Activated T-helper 1 cell treated with anti-CD3 and anti-CD28 coated beads, Interleukin-12 subunit alpha, Interleukin-12 subunit beta, Interleukin-2, Interleukin-4 antibody, amounts not matched to agents 30 ng/mL and 10 ng/mL and 1 ng/mL, durations not matched to agents 14 hours and 24 hours and 36 hours (primary cell): ENCODE measurements at places on chromosomes 6 and 20. TPM values are rescaled to one million over a fixed set of nuclear protein-coding genes. Genes with fewer than 3 reads are reported as not detected.

DNA sequence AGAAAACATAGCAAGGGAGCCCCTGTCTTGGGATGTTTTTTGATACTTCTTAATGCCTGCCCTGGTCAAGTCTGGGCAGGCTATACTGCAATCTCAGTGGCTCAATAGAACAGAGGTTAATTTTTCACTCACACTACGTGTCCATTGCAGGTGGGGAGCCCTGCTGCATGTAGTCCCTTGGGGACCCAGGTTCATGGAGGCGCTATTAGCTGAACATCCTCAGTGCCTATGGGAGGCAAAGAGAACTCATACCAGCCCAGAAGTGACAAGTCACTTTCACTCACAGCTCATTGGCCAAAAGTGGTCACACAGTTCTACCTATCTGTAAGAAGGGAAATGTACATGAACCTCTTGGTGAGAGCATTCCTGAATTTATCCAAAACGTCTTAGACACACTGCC, 23.2 kb downstream of the CGA start:
- H3K27ac ChIP-seq = no peak overlapping the region
- no peaks in the 10 kb centered on the region for H3K4me1 ChIP-seq
- H3K4me3 ChIP-seq = no peak overlapping the region
- no peaks in the 10 kb centered on the region for H3K36me3 ChIP-seq

DNA sequence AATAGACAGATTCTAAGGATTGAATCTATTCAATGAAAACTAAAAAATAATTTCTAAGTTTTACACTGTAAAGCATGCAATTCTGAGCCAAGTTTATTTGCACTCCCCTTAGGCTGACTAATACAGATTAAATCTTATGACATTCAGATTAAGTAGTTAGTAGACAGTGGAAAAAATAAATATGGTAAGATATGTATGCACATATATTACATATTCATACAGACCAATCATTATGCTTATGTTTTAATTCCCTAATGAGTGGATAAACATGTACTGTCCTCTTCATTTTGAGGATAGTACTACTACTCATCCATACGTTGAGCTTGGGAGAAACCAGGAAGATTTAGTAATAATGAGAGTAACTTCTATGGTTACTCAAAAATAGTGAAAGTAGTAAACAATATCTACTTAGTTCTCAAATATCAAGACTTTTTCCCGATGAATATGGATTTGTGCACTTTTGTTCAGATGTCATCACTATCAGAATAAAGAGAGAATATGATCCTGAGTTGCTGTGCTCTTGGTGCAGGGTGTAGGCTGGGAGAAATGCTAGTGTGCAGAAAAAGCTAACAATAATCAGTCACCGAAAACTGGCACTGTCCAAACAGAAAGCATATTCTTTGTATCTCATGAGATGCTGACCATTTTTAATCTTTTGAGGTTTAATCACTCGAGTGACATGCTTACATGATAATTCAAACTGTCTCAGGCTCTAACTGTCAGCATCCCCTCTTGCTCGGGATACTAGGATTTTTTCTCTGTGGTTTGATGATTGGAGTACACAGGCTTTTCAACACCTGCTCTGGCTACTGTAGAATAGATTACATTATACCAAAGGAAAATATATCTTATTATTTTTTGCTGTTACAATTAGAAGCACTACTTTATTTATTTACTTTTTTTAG, 111.6 kb downstream of the EPHA7 start:
- DNase-seq = no peak
- no peak overlapping the region for H3K27ac ChIP-seq
- H3K4me1 ChIP-seq = no peaks in the 10 kb centered on the region
- H3K27me3 ChIP-seq = no peaks in the 10 kb centered on the region
- H3K4me3 ChIP-seq = no peak overlapping the region
- no peaks in the 10 kb centered on the region for H3K36me3 ChIP-seq

- no peak for DNase-seq
- no peak overlapping the region for H3K4me3 ChIP-seq
- H3K27ac ChIP-seq = no peak overlapping the region
- peaks cover 1% of the 10 kb centered on the region for H3K27me3 ChIP-seq
- no peaks in the 10 kb centered on the region for H3K4me1 ChIP-seq
Observed at GRCh38 chr6:68094070-68094469, 541.0 kb upstream of the ADGRB3 start.

- H3K36me3 ChIP-seq = peaks cover 2% of the 10 kb centered on the region
- no peak overlapping the region for H3K4me3 ChIP-seq
- no peaks in the 10 kb centered on the region for H3K27me3 ChIP-seq
- DNase-seq = no peak
- H3K27ac ChIP-seq = no peak overlapping the region
- no peaks in the 10 kb centered on the region for H3K4me1 ChIP-seq
Observed at GRCh38 chr20:21141825-21142224, 15.9 kb downstream of the KIZ start.

DNA sequence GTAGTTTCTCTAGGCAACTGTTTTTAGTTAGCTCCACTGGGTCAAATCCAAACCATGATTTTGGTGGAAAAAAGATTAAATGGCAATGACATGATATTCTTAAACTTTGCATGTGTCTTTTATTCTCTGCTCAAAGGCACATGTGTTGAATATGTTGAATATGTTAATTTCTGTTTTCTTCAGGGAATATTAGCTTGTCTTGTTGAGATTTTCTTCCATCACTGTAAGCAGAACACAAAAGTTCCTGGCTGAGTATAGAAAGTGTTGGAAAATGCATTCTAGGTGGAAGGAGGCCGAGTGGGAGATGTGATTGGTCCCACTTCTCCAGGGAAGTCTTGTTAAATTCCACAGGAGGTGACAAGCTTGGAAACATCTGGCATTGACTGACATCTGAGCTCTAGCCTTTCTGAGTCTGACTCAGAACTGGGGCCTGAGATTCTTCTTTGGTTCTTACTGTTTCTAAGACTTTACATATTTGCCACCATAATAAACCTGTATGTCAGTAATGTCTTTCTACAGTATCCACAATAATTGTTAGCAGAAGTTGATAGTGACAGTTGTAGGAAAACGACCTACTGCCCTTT, 81.1 kb downstream of the LAMA4 start:
- H3K4me3 ChIP-seq = no peak overlapping the region
- H3K27ac ChIP-seq = no peak overlapping the region
- no peaks in the 10 kb centered on the region for H3K4me1 ChIP-seq

- H3K27ac ChIP-seq = no peak overlapping the region
- no peak for DNase-seq
Observed at GRCh38 chr6:38482466-38482865, 157.3 kb downstream of the BTBD9 start.

DNA sequence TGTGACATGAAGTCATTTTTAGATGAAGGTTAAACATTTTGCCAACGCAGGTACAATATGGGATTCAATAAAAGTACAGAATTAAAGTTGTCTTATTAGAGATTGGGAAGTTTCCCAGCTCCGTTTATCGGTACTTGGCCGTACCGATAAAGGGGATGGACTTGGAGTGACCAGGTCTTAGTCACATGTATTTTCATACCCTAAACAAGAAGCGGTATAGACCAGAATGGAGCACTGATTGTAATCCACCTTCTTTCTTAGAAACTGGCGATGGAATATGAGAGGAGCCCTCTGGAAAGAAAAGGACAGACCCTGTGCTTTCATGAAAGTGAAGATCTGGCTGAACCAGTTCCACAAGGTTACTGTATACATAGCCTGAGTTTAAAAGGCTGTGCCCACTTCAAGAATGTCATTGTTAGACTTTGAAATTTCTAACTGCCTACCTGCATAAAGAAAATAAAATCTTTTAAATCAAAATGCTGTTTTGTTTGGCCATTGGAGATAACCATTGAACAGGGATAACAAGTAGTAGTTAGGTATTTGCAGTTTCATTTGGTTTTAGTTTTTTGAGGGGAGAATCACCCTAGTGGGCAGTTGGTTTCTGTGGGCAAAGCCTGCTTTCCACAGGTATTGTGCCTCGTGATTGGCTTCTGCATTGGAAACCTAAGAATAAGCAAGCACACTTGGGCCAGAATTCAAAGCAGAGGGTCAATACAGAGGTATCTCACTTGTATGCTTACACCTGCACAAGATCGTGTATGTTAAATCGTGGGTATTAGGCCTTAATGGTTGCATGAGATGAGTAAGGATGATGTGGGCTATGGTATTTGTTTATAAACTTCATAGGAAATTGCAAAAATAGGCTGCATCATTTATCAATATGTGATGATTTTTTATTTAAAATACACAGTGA, 11.2 kb upstream of the ZNFX1 start:
- H3K27me3 ChIP-seq = no peaks in the 10 kb centered on the region
- no peak overlapping the region for H3K4me3 ChIP-seq
- DNase-seq = no peak
- no peak overlapping the region for H3K27ac ChIP-seq
- peaks cover 64% of the 10 kb centered on the region for H3K4me1 ChIP-seq
- H3K36me3 ChIP-seq = peaks cover 84% of the 10 kb centered on the region

DNA sequence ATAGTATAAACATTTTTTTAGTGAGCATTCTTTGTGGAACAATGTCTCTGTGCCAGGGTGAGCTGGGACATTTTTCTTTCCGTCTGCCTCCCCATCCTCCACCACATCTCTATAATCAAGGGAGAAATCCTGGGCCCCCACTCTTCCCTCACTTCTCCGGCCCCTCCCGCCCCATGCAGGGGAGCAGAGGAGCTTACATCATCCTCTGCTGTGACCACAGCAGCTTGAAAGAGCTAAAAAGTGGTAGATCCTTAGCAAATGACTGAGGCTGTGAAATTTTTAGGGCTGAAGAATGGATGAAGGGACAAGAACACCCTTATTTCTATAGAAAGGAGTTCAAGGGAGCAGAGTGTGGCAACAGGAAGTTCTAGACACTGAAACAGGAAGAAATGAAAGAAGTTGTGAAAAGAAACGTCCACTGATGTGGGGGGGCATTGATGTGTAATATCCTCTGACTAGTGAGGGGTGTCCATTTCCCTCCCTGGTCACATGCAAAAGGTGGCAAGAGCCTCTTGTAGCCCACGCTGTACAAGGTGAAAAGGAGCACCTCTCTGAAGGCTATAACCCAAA, 380.3 kb upstream of the JARID2 start:
- DNase-seq = no peak
- H3K27ac ChIP-seq = peak overlapping the region; percentile 9
- H3K4me1 ChIP-seq = peaks cover 28% of the 10 kb centered on the region
- peaks cover 7% of the 10 kb centered on the region for H3K36me3 ChIP-seq
- H3K4me3 ChIP-seq = no peak overlapping the region
- H3K27me3 ChIP-seq = peaks cover 3% of the 10 kb centered on the region

- no peaks in the 10 kb centered on the region for H3K4me1 ChIP-seq
- H3K27me3 ChIP-seq = no peaks in the 10 kb centered on the region
- no peaks in the 10 kb centered on the region for H3K36me3 ChIP-seq
Observed at GRCh38 chr6:54525731-54526130, 217.5 kb downstream of the TINAG start.

- peaks cover 29% of the 10 kb centered on the region for H3K36me3 ChIP-seq
- no peak overlapping the region for H3K4me3 ChIP-seq
- no peaks in the 10 kb centered on the region for H3K27me3 ChIP-seq
- H3K27ac ChIP-seq = no peak overlapping the region
Observed at GRCh38 chr6:30544666-30545272, 11.5 kb downstream of the GNL1 start.

- no peak overlapping the region for H3K4me3 ChIP-seq
- H3K4me1 ChIP-seq = no peaks in the 10 kb centered on the region
- H3K27ac ChIP-seq = no peak overlapping the region
- H3K27me3 ChIP-seq = no peaks in the 10 kb centered on the region
Observed at GRCh38 chr6:140932909-140933308, 1199.8 kb upstream of the GJE1 start.

- no peaks in the 10 kb centered on the region for H3K36me3 ChIP-seq
- no peaks in the 10 kb centered on the region for H3K4me1 ChIP-seq
- no peak overlapping the region for H3K4me3 ChIP-seq
- H3K27me3 ChIP-seq = peaks cover 7% of the 10 kb centered on the region
Observed at GRCh38 chr20:40540166-40540565, 148.9 kb downstream of the MAFB start.

DNA sequence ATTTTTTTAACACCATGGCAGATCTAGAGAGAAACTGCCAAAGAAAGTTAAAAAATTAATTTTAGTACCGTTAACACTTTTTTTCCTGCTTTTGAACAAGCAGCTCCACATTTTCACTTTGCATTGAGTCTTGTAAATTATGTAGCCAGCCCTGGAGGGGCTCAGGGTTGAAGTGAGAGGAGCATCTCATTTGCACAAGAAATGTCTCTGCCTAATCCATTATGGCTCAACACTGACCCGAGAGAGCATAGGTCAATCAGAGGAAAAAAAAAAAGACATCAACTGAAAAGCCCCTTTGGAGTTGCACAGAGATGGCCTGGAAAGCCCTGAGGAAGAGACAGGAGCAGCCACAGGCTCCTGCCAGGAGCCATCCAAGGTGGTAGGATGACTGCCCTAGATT, 4.3 kb upstream of the SLPI start:
- H3K4me1 ChIP-seq = peaks cover 10% of the 10 kb centered on the region
- H3K4me3 ChIP-seq = no peak overlapping the region
- no peaks in the 10 kb centered on the region for H3K36me3 ChIP-seq

DNA sequence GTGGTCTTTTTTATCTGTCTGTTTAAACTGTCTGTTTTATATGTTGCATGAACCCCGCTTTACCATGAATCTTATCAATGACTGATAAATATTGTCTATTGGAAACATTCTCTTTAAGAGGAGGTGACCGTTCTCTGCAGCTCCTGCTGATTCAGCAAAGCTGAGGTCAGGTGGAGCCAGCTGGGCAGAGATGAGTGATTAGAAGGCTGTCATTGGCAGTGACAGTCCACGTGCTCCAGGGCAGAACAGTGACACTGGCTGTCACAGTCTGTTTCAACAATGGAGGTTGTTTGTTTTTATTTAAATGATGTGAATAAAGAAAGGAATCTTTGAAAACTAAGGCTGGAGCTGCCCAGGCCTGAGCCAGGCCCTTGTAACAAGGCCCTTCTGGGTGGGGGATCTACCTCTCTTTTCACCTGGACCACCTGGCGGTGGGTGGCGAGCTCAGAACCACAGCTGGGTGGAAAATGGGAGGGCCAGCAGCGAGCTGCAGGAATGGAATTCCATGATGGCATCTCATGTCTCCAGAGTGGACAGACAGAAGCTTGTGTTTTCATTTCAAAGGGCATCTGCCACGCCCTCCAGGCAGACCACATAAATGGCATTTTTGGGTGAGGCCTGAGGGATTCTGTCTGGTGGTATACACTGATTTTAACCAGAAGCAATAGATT, 12.6 kb downstream of the SYNJ2 start:
- H3K27me3 ChIP-seq = no peaks in the 10 kb centered on the region
- no peak for DNase-seq
- peaks cover 13% of the 10 kb centered on the region for H3K36me3 ChIP-seq
- no peak overlapping the region for H3K27ac ChIP-seq
- peaks cover 57% of the 10 kb centered on the region for H3K4me1 ChIP-seq

Gene ETV7
- 0.47 and 0.88 TPM in 2 replicates for total RNA-seq

Gene MYMX
- total RNA-seq = not detected in 2 replicates

Gene MAP7
- total RNA-seq = 1.7 and 2.3 TPM in 2 replicates

Gene SERPINB6
- total RNA-seq = 33.7 and 34.9 TPM in 2 replicates

Gene C20orf202
- total RNA-seq = not detected in 2 replicates

Gene TASP1
- total RNA-seq = 13.8 and 14.8 TPM in 2 replicates

Gene SLC32A1
- total RNA-seq = not detected in 2 replicates
